H9 (cell line): ENCODE measurements at places on chromosomes 13 and 19.
A peak's percentile ranks its signal among the peaks of the same experiment; 100 is the strongest.

- DNase-seq: no peak
Measured at GRCh38 chr13:46382224-46382623, 4.8 kb downstream of the RUBCNL start.

DNA sequence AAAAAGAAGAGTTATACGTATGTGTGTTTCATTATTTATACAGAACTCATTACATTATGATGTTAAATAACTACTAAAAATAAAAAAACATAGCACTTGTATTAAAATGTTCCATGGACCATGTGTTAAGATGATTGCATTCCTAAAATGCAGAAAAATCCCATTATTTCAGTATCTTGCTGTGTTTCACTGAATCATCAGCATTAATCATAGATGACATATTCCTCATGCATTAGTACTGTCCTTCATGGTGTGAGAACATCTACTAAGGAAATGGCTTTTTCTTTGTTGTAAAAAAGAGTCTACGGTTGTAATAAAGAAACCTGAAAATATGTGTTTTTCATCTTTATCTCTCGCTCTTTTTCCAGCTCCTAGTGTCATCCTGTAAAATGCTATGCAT is 416.5 kb downstream of the FGF14 start:
- DNase-seq: no peak

DNA sequence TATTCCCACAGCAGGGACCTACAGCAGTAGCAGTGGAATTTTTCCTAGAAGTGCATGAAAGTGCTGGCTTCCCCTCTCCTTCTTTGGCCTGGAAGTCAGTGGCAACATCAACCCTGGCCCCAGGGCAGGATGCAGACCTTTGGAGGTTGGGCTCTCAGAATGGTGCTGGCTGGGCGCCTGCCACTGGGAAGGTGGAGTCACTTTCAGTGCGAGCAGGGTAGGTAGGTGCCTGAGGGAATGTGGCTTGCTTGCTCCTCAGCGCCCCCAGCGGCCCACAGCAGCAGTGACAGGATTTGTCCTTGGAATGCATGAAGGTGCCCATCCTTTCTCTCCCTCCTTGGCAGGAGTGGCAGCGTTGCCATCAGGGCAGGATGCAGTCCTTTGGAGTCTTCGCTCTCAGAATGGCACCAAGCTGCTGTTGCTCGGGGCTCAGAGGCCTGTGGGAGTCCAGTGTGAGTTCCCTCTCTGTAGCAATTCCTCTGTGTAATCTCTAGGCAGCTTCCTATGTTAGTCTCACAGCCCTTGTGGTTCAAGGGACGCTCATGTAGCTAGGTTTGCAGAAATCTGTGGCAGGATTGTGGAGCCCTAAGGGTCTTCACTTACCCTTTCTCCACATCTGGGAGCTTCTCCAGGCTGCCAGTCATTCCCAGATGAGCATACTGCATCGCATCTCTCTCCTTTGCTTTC is 354.4 kb upstream of the DACH1 start:
- DNase-seq: peak; percentile 91

DNA sequence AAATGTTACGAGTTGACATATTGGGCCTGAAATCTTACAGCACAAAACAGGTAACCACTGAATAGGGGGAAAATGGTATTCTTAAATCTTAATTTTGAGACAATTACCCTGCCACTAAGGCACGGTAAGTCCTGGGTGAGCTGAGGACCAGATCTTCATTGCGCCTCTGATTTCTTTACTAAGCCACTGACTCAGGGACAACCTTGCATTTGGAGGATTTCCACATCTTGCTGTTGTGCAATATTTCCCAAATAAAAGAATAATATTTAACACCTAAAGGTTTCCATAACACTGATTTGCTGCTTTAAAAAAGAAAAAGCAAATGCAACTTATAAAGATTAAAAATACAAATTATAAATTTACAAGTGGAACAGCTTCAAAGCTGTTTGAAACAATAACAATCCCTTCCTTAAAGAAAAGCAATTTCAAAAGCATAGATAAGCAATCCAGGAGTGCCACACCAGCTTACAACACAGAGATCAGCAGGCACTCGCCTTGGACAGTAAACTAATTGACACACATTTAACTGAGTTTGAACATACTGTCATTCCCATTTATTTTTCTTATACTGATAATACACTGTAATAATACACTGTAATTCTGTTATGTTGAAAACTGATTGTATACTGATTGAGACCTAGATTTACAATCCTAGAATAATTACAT is 79.6 kb upstream of the DOCK9 start:
- no peak for DNase-seq

DNA sequence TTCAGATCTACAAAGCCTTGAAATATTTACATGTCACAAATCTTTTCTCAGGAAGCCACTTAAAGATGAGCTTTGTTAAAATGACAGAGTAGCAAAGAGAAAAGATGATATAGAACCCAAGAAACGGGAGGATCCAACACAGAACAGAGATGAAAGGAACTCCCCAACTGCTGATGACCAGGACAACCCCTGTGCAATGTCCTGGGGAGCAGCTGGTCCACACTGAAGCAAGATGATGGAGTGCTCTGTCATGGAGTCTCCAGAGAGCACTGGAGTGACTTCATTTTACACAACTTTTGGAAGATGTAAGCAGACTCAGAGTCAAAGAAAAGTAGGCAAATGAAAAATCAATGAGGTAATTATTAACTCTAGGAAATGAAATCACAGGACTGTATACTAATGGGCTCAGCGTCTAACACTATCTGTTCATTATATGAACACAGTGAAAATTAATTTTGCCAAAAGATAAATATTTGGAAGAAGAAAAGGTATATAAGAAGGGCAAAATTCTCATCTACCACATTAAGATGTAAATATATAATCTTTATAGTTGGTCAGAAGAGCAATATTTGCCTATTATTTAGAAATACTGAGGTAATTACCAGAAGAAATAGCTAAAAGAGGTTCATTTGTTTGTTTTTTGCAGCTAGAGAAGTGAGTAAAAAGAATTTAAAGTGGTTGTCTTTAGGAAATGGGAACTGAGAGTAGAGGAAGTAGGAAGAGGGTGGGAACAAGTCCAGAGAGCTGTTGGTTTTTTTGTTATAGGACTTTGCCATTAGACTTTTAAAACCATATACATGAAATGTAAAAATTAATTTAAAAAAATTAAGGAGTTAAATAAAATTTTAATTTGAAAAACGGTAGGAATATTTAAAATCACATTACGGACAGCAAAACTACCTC is 30.5 kb downstream of the MTRF1 start:
- no peak for DNase-seq

DNA sequence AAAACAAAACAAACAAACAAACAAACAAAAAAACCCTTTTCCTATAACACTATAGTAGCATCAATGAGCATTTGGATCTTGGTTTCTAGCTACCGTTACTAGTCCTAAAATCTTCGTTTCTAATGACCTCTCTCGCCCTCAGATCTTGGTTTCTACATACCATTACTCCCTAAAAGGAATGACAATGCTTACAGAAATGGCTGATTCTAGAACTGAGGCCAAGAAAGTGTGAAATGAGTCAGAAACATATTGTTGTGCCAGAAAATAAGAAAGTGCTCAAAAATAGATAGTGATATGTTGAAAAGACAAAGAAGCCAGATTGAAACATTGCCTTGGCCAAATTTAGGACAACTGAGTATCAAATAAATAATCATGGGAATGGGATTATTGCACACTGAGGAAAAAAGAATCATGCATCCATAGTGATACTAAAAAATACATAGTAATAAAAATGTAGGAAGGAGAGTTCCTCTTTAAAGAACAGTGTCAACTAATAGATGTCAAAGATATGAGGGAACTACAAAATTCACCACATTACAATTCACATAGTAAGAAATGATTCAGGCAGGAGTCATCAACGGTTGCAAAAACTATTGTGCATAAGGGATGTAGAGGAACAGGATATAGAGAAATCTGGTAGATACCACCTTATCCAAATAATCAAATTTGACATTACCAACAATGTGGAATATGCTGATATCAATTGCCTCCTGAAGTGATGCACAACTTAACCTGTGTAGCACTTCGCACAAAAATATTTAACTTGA is 386.6 kb downstream of the DIAPH3 start:
- DNase-seq: no peak

DNA sequence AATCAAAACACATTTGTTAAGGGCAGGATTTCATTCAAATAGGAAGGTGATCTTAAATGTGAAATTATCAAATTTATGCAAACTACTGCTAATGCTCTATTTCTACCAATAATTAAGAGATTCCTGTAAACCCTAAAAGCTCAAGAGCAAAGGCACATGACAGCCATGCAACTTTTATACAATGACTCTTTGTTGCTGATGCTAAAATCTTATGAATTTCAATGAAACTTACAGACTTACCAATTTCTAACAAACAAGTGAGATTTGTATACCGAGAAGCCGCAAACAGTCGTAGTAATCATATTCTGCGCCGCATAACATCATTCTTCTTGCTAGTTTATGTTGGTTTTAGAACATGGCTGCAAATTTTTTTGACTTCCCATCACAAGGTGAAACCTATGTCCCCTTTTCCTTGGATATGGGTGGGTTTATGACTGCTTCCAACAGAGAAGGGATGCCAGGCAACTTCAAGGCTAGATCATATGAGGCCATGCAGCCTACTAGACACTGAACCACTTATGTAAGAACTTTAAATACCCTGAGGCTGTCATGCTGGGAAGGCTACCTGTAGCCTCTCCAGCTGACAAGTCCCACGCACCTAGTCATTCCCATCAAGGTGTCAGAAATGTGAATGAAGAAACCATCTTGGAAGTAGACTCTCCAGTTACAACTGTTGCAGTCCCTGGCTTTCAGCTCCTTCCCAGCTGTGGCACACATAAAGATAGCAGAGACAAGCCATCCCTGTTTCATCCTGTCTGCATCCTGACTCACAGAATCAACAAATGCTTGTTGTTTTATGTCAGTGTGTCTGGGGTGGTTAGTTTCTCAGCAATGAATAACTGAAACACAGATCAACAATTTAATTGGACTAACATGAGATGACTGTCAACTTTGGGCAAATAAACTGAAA is 42.0 kb downstream of the LNX2 start:
- no peak for DNase-seq

GRCh38 chr19:5805462-5806132 is 730 bp downstream of the NRTN start:
- DNase-seq: peak; percentile 90

DNA sequence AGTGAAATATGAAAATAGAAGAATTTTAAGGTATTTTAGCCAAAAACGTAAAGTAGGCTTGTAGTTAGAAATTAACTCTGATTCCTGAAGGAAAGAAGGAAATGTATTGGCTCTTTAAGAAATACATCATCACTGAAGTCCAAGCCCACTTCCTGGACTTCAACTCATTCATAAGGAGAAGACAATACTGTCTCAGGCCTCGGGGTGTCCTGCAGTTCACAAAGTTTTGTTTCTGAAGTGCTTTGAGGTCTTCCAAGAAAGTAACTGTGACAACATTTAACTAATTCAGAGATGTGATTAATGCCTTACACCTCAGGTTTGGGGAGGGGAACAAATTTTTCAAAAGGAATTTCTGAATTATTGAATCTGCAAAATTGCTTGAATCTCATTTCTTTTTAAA is 65.8 kb upstream of the STARD13 start:
- DNase-seq: no peak

DNA sequence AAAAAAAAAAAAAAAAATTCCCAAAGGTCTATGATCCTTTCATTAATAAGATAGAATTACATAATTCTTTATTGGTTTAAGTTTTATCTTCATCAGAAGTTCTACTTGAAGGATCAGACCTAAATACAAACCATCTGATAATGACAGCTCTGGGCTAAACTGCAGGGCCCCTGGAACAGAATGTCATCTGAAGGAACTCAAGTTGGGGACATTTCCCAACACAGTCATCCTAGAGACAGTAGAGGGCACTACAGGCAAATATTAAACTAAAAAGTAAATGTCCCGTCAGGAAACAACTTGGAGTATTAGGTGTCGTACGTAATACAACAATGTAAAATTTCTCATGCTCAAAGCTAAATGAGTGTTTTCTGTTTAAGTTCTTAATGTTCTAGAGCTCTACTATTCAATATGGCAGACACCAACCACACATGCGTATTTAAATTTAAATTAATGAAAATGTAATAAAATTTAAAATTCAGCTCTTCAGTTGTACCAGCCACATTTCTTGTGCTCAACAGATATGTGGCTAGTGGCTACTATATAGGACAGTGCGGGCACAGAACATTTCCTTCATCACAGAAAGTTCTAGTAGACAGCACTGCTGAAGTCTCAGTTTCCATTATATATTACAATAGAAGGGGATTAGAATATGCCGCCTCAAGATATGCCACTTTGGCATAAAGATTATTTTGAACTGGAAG is 21.8 kb upstream of the NAXD start:
- no peak for DNase-seq

DNA sequence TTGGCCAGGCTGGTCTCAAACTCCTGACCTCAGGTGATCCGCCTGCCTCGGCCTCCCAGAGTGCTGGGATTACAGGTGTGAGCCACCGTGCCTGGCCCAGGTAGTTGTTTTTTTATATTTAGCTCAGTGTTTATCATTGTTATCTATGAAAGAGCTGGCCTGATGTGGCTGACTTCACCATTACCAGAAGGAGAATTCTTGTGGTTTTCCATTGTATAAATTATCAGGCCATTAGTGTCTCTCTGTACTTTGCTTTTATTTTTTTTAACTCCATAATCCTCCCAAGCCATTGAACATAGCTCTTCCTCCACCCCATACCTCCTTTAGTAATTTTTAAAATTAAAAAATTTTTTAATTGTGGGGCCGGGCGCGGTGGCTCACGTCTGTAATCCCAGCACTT is 24.2 kb downstream of the CERS4 start:
- DNase-seq: no peak

DNA sequence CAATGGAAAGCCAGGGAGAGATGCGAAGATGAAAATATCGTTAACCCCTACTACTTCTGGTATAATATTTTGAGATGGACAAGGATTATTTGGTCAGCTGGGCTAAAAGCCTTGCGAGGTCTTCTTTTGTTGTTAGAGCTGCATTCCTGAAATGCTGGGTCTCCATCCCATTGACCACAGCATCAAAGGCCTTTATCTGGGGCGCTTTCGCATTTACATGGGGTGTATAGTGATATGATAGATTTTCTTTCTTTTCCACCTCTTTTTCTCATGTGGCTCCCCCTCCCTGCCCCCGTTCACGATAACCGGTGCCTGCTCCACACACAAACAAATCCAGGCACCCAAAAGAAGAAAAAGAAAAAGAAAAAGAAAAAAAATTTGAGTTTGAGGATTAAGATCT is 77.5 kb downstream of the ZNF536 start:
- DNase-seq: no peak

DNA sequence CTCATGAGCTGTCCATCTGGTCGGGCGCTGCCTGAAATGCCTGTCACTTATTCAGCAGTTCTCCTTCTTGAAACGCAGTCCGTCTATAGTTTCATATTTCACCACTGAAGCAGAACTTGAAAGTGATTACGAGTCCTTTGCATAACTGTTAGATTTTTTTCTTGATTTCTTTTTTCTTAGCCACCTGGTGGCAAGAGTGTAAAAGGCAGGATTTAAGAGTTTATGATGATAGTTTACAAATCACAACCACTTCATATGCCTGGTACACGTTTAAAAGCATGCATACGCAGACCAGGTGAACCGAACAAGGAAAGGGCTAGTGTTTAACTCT is 45.8 kb downstream of the GGACT start:
- no peak for DNase-seq
